GM12891 (cell line): ENCODE measurements at places on chromosomes 7 and 10.

DNA sequence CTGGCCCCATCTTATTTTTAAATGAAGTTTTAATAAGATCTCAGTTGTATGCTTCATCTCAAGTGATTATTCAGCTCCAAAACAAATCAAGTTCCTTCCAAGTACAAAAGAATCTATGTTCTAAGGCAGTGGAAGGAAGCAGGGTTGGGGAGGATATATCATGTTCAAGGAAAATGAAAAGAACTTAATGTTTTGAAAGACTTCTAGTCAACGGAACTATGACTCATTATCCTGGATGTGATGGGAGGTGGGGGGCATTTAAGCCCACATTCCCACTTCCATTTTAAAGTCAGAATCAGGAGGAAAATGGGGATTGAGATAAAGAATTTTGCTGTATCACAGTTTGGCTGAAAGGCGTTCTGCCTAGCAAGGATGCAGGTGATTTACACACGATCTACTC lies 59.4 kb downstream of the FANK1 start:
- DNase-seq, result no peak

DNA sequence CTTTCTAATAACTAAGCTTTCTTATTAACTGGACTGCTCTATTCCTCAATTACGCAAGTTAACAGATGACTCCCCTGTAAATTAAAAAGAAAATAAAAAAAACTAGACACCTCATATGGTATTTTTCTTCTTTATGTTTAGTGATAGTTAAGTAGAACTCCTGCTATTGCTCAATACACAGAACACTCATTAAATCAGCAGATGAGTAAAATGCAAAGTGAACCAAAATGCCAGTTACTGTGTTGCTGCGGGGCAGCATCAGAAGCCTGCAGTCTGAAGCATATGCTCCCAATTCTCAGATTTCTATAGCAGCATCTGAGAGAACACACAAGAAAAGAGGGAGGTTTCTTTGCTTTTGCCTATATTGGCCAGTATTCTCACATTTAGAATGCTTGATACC lies 28.4 kb downstream of the CDK6 start:
- DNase-seq, result no peak

DNA sequence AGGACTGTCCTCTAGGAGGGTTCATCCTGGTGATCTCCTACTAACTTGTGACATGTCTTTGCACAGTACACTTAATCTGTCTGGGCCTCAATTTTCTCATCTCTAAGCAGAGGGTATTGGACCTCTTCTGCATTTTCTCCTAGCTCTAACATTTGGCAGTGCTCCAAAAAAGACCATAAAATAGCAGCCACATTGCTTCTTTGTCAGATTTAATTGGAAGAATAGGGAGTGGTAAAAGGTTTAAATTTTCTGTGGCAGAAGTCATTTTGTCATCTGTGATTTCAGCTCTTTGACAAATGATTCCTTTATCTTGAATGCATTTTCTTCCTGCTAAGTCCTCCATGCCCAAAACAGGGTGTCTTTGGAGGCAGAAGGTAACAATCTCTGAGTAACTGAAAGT lies 289.9 kb upstream of the LRGUK start:
- DNase-seq, result no peak

- DNase-seq, result no peak
These were observed 6.0 kb downstream of the PLAU start for GRCh38 chr10:73916761-73917470.

- no peak for DNase-seq
These were observed 245.8 kb upstream of the MEOX2 start for GRCh38 chr7:15932318-15932717.

- no peak for DNase-seq
These were observed 1.6 kb downstream of the MSRB2 start for GRCh38 chr10:23096802-23097549.

DNA sequence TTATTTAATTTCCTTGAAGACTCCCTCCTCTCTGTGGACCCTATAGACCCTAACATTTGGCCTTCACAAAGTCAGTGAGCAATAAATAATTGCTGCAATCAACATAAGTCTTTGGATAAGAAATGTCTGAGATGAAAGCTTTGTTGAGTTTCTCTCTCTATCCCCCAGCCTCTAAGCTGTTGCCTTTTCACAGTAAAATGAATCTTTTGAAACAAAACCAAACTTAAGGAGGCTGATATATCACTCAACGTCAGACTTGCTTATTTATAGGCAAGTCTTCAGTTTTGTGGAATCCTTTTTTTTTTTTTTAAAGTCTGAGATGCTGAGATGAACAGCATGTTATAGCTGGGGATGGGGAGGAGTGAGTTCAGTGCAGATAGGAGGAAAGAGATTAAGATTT lies 10.0 kb downstream of the CPED1 start:
- DNase-seq, result no peak

- DNase-seq, result no peak
These were observed 13.2 kb downstream of the MKI67 start for GRCh38 chr10:128113026-128113425.

DNA sequence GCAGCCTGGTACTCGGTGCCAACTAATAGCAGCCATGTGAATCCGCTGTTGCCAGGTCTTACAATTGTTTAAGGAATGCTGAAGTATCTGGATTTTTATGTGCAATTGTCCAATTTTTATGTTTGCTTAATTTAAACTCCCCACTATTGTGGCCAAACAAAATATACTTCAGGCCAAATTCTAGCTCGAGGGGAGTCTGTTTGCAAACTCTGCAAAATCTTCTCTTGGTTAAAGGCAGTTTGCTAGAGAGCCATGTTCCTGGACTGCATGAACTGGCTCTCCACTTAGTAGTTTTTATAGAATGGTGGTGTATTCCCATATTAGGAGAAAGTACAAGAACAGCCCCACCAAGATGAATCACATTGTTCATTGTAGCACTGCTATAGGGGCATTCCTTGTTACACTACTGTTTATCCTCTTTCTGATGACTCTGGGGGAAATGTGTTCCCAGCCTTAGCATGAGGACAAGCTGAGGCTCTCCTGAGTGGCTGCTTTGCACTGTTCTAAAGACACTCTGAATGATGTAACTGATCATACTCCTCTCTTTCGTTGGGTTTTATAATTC lies 178.0 kb upstream of the GLI3 start:
- no peak for DNase-seq

GRCh38 chr7:82609746-82610145 lies 166.2 kb upstream of the CACNA2D1 start:
- no peak for DNase-seq

GRCh38 chr10:63365976-63366765 lies 99.6 kb downstream of the JMJD1C start:
- no peak for DNase-seq

GRCh38 chr10:308101-308500 lies 172.8 kb downstream of the ZMYND11 start:
- DNase-seq, result no peak

- no peak for DNase-seq
These were observed 57.8 kb downstream of the RASGEF1A start for GRCh38 chr10:43209074-43209455.

GRCh38 chr7:124603066-124603465 lies 162.5 kb downstream of the GPR37 start:
- no peak for DNase-seq

DNA sequence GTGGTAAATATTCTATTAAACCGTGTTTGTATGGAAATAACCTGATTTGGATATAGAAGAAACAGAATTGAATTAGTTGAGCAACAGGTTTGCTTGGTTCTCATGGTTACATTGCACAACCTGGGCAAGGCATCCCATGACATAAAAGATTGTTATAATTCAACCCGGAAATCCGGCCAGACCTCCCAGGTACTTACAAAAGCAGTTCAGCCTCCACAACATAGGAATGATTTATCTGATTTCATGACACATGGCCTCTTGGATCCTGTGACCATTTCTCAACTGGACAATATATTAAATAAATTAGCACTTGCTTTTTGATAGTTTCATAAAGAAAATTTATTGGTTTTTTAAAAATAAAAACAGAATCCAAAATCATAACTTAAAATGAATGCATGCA lies 55.1 kb upstream of the PTPN12 start:
- DNase-seq, result no peak

- no peak for DNase-seq
These were observed 104.6 kb downstream of the SORCS1 start for GRCh38 chr10:107059872-107060271.

- no peak for DNase-seq
These were observed 176.1 kb downstream of the PRKG1 start for GRCh38 chr10:51250278-51250920.

DNA sequence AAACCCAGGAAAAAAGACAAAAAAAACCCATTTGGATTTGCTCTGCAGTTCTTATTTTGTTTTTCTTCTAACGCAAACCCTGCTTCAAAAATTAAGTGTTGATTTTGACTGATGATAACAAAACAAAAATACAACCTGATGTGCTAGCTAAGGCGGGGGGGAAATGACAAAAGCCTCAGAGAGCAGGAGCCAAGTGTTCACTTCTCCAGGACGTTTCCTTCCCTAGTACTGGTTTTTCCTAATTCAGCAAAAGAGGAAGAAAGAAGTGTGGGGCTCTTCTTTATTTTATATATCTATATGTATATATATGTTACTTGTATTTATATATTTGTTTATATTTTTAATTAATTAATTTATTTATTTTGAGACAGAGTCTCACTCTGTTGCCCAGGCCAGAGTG lies 28.0 kb downstream of the SNX10 start:
- DNase-seq, result no peak

GRCh38 chr7:90771281-90771680 lies 175.2 kb downstream of the CDK14 start:
- no peak for DNase-seq

DNA sequence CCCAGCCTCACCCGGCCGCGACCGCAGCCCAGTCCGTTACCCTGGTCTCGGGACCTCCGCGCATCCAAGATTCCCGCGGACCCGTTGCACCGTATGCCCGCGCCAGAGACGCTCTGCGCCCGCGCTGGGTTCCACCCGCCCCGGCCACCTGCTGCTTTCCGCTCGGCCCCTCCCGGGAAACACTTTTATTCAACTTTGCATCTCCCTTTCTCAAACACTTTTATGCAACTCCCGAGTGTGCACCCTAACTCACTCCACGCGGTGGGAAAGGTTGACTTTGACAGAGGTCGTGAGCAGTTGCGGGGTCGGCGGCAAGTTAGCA lies at the start of gene ODAD2:
Gene ODAD2, minus strand, starts transcription at position 126 of the 322 bp plus-strand sequence. CDS start 3,937 bp downstream, outside the sequence.
- DNase-seq, result peak; percentile 3

DNA sequence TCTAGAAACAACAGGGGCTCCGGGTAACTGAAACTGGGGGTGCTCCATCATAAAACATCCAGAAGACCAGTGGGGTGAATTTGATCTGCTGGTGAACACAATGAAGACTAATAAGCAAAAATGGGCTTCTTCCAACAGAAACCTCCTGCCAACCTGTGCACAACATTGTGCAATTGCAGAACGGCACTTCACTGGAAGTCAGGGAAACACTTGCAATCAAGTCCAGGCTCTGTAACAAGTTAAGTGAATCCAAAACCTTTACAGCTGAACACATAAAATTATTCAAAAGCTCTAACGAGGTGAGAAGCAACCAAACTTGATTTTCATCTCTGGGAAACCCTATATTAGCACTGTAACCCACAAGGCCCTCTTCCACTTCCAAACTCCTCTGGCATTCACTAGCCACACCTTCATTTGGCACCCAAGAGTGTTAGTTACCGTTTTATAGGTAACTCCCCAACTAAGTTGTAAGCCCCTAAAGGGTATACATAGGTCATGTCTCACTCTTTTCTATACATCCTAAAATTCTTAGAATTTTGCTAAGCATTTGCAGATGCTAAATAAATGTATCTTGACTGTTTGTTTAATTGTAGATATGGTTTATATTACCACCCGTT lies 22.0 kb downstream of the IMMP2L start:
- no peak for DNase-seq

GRCh38 chr10:88528806-88529570 lies 54.1 kb downstream of the RNLS start:
- no peak for DNase-seq

DNA sequence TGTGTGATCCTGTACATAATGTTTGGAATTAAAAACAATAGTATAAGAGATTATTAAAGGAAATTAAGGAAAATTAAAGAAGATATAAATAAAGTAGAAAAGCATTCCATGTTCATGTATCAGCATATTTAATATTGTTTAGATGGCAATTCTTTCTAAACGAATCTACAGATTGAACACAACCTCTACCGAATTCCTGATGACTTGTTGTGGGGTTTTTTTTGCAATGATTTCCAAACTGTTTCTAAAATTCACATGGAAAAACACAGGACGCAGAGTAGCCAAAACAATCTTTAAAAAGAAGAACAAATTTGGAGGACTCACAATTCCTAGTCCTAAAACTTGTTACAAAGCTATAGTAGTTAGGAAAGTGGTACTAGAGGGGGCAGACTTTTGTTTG lies 573.4 kb upstream of the IGFBP3 start:
- DNase-seq, result no peak

DNA sequence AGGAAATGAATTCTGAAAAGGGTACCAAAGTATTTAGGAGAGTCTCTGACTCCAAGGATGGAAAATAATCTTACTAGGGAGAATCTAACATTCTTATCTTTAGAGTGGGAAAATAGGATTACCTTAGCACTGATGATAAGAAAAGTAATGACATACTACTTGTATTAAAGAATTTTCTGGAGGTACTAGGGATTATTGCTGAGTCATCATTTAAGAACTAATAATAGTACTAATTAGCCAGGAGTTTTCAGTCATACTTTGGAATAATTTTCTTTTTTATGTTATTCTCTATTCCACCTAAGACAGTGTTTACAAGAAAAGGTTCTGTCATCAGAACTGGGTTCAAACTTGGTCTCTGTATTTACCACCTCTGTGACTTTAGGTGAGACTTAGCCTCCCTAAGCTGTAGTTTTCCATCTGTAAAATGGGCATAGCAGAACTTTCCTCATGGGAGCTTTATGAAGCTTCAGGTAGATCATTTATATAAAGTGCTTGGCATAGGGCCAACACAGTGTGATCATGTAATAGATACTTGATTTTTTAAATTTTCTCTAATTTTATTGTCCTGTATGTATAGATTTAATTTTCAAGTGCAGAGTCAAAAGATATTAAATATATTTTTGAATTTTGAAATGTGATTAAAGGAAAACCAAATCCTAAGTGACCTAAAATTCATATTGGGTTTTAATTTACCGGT lies 20.4 kb downstream of the ITGB8 start:
- no peak for DNase-seq

DNA sequence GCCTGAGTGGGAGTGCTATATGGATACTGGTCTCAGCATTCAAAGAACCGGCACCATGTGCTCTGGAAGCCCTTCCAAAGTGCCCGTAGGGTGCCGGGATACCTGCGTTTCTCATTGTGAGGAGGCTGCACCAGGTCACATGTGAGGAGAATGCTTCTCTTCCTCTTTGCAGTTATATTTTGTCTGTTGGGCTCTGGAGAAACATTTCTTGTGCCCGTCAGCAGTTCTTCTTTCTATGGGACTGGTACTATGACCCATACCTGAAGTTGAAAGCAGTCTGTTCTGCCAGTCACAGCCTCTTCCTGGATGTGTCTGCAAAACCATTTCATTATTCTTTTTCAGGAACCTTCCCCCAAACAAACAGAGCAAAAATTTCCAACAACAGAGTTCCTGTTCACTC lies 465.0 kb downstream of the SUGCT start:
- no peak for DNase-seq

- no peak for DNase-seq
These were observed 157.9 kb downstream of the DIP2C start for GRCh38 chr10:531541-531940.
